Urinary bladder (tissue), 4 donors: ENCODE measurements at places on chromosomes 7 and 10. TPM values are rescaled to one million over a fixed set of nuclear protein-coding genes. Genes with fewer than 3 reads are reported as not detected.

Gene CAMK2G
- total RNA-seq, result 40.3 TPM

Gene CLEC2L
- 0.32 TPM for total RNA-seq

Gene ARF5
- 66.0 TPM for total RNA-seq

Gene MORN4
- total RNA-seq, result 5.9 TPM

Gene WNT2
- total RNA-seq, result 8.9 TPM

Gene VSIR
- 24.9 TPM for total RNA-seq

Gene POM121
- total RNA-seq, result 7.2 TPM

Gene CYP26A1
- not detected for total RNA-seq

DNA sequence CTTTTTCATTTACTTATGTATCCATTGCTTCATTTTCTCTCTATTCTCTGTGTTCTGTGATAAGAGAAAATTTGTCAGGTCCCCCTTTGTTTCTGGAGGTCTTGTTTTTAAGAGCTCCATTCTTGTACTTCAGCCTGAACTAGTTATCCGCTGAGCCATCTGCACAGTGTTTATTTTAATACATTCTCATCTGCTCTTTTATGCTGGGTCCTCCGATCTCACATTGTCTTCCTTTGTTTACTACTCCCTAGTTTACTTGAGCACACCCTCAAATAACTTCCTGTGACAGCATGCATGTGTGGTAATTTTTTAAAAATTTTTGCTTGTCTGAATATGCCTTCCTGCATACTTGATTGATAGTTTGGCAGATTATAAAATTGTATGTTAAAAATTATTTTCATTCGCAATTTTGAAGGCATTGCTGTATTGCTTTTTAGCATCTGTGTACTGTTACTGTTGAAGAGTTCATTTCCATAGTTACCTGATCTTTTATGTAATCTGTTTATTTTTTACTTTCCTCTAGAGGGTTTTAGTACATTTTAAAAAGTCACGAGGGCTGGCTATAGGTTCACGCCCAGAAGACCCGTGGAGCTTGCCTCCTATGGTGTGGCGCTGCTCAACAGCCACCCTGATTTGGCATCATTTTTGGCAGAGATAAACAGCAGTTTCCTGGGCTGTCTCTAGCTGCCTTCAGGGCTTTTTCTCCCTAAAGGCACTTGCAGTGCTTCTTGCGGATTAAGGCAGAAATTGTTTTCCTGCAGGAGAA lies 31.9 kb downstream of the RSBN1L start:
- no peak for DNase-seq

DNA sequence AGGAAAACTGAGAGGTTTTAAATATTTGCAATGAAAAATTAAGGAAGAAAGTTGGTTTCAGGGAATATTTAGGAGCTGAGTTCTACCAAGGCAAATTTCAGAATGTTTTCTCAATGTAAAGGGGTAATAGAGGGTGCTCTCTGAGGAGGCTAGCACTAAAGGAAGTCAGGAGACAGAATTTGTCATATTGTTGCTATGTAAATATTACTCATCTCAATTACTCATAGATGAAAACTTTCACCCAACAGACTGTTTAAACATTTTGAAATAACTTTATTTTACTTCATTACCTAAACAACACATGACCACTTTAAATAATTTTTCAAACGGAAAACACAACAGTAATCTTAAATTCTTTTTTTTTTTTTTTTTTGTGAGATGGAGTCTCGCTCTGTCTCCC lies 274.8 kb upstream of the NRG3 start:
- DNase-seq, result no peak

DNA sequence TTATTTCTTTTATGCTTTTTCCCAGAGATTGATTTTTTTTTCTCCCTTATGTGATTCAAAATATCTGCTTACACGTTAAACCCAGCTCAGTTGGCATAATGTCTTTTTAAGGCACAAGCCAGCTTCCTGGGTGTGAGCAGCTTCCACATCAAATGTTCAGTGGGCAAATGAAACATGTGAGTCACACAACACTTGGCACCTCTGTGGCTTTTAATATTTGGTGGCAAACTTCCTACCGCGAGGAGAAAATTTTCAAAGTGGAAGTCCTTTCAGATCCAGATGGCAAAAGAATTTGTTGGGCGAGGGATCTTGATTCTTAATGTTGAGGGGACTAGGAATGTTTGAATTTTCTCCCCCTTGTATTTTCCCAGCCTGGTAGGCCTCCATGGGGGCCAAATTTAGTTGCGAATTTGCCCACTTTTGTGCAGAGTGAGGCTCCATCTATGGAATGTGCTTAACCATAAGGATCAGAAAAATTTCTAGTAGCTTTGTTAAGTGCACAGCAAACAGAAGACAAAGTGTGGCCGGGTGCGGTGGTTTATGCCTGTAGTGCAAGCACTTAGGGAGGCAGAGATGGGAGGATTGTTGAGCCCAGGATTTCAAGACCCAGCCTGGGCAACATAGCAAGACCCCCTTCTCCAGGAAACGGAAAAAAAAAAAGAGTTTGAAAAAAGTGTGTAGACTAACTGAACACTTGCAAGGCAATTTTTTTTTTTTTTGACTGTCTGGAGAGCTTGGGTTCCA lies 31.0 kb downstream of the CUX1 start:
- DNase-seq, result no peak

DNA sequence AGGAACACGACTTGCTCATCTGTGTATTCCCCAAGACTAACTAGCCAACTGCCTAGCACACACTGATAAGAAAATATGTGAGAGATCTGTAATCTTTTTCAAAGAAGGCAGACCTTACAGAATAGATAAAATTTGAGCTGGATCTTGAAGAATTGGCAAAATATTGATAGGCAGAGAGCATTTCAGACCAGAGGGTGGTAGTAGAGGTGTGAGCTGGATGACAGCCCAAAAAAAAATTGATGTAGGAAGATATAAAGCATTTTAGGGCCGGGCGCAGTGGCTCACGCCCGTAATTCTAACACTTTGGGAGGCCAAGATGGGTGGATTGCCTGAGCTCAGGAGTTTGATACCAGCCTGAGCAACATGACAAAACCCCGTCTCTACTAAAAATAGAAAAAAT lies 1.2 kb upstream of the ZNF746 start:
- DNase-seq, result no peak

GRCh38 chr7:83410989-83411591 lies 237.8 kb downstream of the SEMA3E start:
- peak; percentile 6 for DNase-seq

- DNase-seq, result no peak
Measured at GRCh38 chr7:34208878-34209621, 303.7 kb downstream of the BMPER start.

DNA sequence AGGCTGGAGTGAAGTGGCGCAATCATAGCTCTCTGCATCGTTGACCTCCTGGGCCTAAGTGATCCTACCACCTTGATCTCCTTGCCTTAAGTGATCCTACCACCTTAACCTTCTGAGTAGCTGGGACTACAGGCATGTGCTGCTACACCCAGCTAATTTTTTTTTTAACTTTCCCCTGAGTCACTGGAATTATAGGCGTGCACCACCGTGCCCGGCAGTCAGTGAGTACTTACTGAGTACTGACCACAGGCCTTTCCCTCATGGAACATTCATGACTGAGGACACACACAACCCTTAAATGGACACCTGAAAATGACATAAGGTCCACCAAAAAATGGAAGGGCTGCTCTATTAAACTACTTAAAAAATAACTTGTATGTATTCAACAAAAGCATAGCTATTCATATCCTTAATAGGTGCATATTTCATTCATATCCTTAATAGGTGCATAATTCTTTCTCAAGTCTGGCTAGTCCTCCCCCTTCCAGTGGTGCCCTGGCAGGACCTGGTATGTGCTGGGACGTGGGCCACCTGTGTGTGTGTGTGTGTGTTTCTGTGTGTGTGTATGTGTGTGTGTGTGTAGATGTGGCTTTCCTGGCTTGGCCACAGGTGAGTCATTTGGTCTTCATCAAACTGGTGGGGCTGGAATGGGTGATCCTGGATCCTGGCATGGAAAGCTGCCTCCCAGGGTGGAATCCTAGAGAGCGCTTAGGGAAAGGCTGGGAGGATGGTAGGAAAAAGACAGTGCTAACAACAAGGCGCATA lies 3.5 kb downstream of the FAM180A start:
- DNase-seq, result no peak

DNA sequence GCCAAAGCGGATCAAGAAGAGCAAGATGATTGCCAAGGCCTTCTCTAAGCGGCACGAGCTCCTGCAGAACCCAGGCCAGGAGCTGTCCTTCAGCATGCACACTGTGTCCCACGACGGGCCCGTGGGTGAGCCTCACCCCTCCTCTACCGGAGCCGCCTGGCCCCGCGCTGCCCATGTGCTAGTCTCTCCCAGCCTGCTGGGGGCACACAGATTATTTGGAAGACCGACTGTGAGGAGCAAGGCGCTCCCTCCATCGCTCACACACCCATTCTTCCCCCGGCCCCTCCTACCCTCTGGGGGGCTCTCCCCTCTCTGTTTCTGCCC lies 13.9 kb upstream of the AHCYL2 start:
- DNase-seq, result no peak

DNA sequence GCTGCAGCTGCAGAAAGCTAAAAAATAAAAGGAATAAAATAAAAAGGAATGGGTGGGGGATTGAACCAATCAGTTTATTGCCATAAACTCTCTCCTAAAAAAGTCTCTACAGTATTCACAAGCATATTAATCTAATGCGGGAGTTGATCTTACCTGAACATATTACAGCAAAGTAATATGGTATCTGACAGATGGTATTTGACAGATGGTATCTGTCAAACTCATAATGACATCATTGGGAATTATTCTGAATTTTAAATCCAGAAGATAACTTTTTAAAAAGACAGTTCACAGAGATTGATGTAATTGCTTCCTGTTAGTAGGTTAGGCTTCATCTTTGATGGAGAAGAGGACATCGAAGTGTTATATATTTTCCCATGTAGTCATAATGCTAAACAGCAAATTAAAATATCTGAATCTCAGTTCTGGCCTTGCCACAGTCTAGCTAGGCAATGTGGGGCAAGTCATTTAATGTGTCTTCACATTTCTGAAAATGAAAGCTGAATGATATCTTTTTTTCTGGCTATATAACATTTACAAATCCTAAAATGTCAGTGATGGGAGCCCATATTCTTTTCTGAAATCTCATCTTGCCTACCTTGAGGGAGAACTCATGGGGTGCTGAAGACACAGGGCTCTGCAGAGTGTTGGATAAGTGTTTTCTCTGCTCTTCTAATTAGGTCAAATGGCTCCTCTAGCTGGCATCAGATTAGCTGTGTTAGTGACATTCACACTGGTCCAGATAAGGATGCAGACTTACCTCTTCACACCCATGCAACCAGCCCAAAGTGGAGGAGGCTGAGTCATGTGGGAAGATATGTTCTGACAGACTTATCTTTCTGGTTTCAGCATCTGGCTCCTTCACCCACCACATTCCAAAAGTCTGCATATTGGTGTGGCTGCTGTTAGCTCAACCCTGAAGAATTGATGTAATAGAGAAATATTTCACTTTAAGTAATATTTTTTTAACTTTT lies 2.1 kb upstream of the LIPM start:
- no peak for DNase-seq

DNA sequence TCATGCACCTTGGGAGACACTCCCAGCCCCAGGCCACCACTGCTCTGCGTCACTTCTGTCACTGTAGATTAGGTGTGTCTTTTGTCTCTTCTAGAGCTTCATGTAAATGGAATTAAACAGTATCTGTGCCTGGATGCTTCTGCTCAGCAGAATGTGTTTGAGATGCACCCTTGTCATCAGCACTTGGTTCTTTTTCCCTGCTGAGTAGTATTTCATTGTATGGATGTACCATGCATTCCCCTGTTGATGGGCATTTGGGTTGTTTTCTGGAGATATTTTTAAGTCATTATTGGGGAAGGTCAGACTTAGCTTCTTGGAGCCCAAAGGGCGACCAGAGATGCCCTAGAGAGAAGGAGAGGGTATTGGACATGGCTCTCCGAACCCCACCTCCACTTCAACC lies 124.3 kb upstream of the MACROH2A2 start:
- DNase-seq, result no peak

GRCh38 chr10:67269828-67270227 lies 344.0 kb downstream of the LRRTM3 start:
- no peak for DNase-seq

DNA sequence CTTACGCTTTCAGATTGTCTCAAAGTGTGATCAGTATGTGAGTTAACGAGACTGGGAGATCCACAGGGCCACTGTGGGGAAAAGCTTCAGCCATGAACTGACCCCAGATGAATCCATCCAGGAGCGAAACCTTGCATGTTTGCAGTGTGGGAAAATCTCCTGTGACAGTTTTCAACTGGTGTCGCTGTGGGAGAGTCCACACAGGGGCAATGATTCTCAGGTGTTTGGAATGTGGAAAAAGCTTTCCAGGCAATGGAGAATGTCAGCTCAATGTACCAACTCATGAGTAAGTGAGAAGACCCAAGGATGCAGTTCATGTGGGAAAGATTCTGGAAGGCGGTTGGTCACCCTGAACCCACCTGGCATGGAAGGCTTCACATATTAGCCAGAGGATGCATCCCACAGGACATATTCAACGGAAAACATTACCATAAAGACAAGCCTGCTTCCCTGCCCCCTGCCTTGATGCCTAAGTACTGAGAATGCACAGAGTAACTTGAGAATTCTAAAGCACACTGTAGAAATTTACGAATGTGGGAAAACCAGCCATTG lies 204.1 kb upstream of the BMPER start:
- no peak for DNase-seq

- DNase-seq, result no peak
Measured at GRCh38 chr10:50506861-50507573, 116.7 kb downstream of the SGMS1 start.

- no peak for DNase-seq
Measured at GRCh38 chr10:81095238-81095637, 557.5 kb downstream of the SH2D4B start.

GRCh38 chr7:158672975-158673374 lies 31.6 kb downstream of the NCAPG2 start:
- no peak for DNase-seq

DNA sequence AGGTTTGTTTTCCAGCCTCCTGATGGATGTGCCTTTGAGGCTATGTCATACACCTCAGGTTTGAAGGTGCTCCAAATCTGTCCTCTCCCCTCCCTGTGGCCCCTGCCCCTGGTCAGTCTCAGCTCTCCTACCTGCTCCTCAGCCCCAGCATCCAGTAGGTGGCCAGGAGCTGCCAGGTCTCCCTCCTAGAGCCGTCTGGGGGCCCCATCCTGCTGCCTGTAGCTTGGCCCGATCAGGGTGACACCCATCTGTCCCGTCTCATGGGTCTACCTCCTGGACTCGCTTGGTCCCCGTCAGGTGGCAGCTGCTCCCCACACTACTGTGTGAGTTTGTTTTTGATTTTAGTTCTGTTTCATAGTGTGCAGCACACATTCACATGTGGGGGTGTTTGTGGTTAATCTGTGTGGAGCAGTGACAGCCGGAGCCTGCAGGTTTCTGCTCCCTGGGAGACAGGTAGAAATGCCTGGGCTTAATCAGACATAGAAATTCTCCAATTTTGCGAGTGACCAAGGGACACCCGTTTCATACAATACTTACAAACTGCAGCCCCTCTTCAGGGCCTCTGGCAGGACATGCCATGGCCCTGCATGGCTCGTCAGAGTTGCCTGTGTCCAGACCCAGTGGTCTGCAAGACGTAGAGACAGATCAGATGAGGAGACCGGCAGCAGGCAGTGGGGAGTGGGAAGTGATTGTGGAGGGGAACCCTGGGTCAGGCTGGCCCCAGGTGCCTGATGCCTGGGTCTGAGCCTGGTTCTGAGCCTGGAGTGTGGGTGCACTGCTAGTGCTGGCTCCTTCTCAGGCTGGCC lies 17.1 kb downstream of the ADCY1 start:
- no peak for DNase-seq

GRCh38 chr7:25885057-25885576 lies 266.9 kb upstream of the NFE2L3 start:
- no peak for DNase-seq
